GM12891 (cell line): ENCODE measurements at places on chromosomes 2 and 18.

DNA sequence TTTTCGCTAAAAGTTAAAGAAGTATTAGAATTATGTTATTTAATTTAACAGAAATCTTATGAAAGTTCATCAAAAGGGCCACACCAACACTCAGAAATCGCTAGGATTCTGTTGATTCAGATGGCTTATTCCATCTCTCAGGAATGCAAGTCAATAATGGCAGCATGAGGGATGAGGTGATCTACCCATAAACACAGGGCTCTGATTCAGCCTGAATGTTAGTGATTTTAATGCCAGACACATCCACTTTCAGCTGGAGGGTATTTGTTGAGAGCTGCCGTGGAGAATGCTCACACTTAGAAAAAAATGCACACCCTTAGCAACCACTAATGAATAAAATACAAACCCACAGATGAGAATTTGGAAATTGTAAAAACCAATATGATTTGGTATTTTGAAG lies 173.3 kb upstream of the ERBB4 start:
- no peak for DNase-seq

GRCh38 chr2:867296-867695 lies 83.4 kb upstream of the SNTG2 start:
- DNase-seq = no peak

DNA sequence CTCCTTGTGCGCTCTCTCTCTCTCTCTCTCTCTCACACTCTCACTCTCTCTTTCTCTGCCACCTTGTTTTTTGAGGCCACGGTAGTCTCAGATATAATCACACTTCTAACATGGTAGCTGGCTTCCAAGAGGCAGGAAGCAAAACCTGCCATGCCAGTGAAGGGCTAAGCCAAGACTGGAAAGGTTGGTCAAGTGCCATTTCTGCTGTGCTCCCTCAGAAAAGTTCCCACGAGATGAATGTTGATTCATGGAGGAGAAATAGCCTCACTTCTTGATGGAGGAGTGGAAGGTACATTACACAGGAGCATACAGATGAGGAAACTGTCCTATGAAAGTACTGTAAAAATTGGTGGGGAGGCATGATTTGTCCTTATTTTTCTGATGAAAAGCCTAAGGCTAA lies 237.9 kb downstream of the XIRP2 start:
- DNase-seq = no peak

DNA sequence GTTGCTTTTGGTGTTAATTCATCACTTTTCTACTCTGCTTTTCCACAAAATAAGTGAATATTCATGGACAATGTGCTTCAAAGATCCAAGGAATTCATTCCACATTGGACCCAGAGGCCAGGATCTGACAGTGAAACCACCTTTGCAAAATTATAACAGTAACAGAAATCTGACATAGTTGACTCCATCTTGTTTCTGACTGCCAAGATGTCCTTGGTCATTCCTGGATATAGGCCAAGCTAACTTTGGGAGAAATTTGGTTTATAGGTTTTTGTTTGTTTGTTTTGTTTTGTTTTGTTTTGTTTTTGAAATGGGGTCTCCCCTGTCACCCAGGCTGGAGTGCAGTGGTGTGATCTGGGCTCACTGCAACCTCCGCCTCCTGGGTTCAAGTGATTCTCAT lies 10.3 kb downstream of the MPPE1 start:
- no peak for DNase-seq
